ENCODE measurements at places on chromosomes 4 and X.

DNA sequence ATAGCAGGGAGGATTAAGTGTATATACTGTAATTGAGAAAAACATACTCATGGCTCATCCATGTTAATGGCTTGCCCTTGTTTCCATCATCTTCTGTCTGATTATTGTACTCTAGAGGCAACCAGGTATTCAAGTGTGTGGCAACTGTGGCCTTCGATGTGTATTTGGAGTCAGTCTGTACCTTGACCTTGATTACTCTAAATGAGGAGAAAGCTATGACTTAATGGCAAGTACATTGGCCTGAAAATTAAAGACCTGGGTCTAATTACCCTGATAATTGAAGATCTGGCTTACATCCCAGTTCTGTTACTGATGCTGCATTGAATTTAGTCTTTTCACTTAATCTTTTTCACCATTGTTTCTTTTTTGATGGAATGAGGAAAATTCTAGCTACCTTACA is 409.2 kb downstream of the CCSER1 start:
- no peak for DNase-seq

DNA sequence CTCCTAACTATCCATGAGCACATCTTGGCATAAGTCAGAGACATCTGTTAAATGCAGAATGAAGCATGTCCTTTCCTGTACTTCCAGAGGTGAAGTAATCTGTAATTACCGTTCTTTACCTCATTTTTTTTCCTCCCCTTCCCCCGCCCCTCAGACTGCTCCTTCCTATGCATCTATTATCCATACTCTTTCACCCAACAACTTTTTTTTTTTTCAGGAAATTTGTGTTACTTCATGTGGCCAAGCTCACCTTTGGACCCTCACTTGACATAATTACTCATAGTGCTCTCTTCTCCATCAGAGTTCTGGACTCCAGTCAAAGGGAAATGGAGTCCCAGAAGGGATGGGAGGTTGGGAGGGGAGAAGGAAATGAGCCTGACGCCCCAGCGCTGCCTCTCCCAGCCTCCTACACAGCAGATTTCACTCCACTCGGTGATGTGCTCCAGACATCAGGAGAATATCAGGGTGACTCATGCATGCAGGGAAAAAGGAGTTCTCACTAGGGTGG is 568.8 kb downstream of the STIM2 start:
- DNase-seq: no peak

DNA sequence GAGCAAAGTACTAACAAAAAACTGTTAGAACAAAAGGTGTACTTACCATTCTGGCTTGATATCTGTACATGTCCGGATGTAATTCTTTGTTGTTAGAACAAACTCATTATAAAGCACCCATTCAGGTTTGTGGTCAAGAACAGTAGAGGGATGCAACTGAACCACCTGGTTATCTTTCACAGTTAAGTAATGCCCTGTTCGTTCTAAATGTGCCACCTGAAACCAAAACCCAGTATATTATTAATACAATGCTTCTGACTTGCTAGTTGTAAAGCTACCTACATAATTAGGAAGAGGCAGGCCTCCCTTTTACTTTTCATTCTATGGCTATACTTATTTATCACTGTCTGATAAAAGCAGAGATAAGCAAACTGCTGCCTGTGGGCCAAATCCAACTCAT is 54.8 kb downstream of the DHX15 start:
- no peak for DNase-seq

GRCh38 chr4:83716874-83717273 is 181.0 kb downstream of the GPAT3 start:
- DNase-seq: no peak

DNA sequence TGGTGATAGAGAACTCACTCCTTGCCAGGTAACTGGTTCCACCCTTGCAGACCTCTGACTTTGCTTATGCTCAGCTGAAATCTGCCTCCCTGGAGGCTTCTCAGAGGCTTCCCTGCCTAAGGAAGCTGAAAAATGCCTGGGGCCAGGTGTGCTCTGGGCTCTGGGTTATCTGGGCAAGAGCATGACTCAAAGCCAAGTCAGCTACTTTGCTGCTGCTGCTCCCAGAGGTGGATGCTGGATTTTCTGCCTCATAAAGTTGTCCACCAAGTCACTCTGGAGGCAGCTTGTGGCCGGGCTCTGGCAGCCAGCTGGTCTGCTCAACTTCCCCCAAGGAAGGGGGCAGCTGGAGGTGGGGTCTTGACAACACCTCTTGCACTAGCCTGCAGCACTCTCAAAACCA is 132.7 kb downstream of the PJA1 start:
- no peak for DNase-seq

DNA sequence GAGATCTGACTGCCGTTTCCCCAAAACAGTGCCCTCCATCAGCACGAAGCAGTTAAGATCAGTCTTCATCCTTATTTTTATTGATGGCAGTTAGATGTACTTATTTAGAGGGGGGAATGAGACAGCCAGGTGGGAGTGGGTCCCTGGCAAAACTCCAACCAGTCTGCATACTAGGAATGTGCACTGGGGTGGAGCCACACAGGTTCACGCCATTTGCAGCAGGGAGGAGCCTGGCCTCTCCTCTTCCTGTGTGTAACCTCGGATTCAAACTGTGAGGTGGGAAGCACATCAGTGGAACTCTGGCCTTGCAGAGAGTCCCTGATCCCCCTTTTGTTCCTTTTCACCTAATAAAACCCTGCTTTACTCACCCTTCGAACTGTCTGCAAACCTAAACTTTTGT is 987.7 kb upstream of the GRIA3 start:
- no peak for DNase-seq

DNA sequence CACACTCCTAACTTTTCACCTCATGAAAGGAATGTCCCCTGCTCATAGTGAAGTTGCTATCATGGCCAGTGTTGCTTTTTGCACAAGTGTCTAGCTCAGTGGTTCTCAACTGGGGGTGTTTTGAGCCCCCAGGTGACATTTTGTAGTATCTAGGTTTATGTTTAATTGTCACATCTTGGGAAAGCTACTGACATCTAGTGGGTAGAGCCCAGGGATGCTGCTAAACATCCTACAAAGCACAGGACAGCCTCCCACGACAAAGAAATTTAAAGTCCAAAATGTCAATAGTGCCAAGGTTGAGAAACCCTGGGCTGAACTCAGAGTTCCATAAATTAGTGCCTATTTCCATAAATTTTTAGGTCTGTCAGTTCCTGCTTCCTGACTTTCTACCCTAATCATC is 70.7 kb upstream of the HCCS start:
- DNase-seq: no peak

GRCh38 chrX:153379971-153380581 is 21.1 kb downstream of the PNMA6E start:
- no peak for DNase-seq

DNA sequence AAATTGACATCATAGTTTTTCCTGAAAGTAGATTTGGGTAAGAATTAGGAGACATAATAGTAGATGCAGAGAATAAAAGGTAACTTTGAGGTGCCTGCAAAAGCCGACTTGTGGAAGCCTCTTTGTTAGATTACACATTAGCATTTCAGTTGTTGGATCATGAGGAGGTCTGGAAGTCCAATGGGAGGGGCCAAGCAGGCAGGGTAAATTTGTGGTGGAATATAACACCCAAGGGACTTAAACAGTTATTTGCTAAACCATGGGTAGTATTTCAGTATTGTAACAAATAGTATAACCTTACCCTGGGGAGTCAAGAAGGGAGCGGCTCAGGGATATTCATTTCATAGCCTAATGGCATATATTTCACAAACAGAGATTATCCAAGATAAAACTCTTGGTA is 810.7 kb upstream of the AMOT start:
- no peak for DNase-seq
